Activated CD8-positive, alpha-beta T cell treated with anti-CD3 and anti-CD28 coated beads, Interleukin-2, amount 10 ng/mL, durations not matched to agents 7 days and 5 days (primary cell): ENCODE measurements at places on chromosomes 3 and 15. TPM values are rescaled to one million over a fixed set of nuclear protein-coding genes. Genes with fewer than 3 reads are reported as not detected.
A peak's percentile ranks its signal among the peaks of the same experiment; 100 is the strongest.

DNA sequence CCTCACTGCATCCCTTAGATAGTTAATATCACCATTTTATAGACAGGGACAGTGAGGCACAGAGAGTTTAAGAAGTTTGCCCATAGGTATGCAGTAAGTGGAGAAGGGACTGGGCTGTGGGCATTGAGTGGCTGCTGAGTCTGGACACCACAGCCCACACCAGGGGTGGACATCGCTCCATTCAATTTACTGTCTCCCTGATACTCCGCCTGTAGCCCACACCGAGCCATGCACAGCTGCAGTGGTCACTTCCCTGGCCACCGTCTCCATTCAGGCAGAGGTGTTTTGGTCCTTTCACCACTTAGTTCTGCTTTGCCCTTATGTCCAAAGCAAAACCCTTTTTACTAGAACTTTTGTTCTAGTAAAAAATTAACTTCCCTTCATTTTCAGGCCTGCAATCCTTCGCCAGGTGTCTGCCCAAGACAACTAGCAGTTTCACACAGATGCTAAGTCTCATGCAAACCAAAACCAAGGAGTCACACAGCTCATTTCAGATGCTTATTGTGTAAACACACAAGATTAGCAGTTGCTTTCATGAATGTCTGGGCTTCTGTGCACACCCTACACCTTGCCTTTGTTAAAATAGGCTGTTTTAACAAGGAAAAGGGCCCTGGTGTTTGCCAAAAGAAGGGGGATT lies 30.1 kb downstream of the ZNF35 start:
- no peak for DNase-seq

DNA sequence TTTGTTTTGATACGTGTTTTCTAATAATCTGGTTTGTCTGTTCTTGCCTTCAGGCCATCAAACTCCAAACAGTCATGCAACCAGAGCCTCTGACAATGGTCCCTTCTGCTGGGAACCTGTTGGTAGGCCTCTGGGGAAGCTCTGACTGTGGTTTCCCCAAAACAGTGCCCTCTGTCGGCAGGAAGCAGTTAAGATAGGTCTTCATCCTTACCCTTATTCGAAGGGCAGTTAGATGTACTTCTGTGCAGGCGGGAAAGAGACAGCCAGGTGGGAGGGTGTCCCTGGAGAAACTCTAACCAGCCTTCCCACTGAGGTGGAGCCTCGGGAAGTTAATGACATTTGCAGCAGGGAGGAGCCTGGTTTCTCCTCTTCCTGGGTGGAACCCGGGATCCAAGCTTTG lies 81.6 kb upstream of the CHMP2B start:
- DNase-seq, result peak; percentile 24

ITGA11 gene
- 0.18 TPM for total RNA-seq

GRCh38 chr3:109903100-109903499 lies 565.8 kb upstream of the DPPA4 start:
- DNase-seq, result no peak

DNA sequence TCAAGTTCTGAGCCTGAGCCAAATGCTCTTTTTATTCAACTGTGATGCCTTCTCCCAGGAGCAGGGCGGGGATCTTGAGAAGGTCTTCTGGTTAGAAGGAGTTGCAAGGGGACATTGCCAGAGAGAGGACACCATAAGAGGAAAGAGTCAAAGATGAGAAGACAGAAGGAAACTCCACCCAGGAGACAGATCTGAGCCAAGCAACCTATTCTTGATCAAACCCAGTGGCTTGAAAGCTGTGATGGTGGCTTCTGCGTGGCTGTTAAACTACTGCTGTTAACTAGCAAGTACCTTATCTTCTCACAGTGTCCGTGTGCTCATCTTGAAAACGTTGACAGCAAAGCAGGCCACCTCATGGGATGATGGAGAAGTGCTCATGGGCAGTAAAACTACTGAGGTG lies 19.8 kb upstream of the AGBL1 start:
- DNase-seq, result no peak

DNA sequence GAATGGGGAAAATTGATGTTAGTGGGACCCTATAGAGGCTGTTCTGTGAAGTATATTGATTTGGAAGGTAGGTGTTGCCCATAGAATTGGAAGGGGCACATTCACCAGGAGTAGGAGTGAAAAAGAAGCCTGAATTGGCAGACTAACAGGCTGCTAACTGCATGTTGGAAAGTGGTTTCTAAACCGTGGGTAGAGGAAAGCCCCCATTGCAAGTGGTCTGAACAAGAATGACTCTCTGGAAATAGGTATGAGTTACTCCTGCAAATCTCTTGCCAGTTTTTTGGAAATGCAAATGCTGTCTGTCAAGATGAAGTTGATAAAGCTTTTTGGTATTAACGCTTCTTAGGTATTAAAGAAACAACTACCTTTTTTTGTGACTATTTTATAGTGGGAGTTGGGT lies 3.5 kb downstream of the UBE2E1 start:
- DNase-seq, result no peak

HIGD2B gene
- not detected for total RNA-seq

DNA sequence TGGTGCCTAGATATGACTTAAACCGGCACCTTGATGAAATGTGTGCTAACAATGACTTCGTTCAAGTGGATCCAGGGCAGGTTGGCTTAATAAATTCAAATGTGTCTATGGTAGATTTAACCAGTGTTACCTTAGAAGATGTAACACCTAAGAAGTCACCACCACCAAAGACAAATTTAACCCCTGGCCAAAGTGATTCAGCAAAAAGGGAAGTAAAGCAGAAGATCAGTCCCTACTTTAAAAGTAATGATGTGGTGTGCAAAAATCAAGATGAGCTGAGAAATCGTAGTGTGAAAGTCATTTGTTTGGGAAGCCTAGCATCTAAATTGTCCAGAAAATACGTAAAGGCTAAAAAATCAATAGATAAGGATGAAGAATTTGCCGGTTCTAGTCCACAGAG lies 1.1 kb downstream of the FAN1 start:
- DNase-seq, result no peak

GRCh38 chr3:8443829-8444791 lies 57.5 kb upstream of the LMCD1 start:
- no peak for DNase-seq

DNA sequence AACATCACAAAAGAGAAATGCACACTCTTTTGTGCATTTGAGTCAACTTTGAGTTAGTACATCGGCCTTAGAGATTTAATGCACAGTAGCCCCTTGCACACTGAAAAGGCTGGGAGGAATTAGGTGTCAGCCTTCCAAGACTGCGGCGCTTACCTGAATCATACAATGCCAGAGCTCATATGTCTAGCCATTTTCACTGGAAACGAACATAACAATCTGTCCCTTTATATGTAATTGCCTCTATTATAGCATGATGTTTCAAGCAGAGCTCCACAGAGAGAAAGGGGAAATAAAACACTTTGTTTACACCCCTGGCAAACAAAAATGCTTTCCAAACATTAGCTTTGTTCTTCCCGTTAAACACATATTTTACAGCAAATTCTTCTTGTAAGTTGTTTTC lies 315.7 kb upstream of the SLCO3A1 start:
- no peak for DNase-seq

APOD gene
- not detected for total RNA-seq

GATA2 gene
- not detected for total RNA-seq

DNA sequence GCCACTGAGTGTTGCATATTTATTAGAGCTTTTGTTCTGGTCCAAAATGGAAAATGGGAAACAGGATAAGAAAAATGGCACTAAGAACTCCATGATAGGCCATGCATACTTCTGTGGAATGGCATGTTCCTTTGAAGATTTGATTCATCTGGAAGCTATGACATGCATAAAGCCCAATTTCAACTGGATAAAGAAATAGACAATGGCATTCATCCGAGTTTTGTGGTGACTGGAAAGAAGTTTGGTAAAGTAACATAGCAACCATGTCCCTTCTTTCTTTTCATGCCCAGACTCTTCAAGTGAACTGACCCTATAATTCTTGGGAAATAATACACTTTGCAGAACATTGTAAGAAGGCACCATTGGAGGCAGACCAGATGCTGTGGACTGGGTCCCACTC lies 368.4 kb upstream of the IL12A start:
- DNase-seq, result no peak

GRCh38 chr3:152556731-152557254 lies 278.1 kb upstream of the P2RY1 start:
- no peak for DNase-seq

CKMT1A gene
- not detected for total RNA-seq

GOLGA8S gene
- total RNA-seq, result 0.92 TPM

DNA sequence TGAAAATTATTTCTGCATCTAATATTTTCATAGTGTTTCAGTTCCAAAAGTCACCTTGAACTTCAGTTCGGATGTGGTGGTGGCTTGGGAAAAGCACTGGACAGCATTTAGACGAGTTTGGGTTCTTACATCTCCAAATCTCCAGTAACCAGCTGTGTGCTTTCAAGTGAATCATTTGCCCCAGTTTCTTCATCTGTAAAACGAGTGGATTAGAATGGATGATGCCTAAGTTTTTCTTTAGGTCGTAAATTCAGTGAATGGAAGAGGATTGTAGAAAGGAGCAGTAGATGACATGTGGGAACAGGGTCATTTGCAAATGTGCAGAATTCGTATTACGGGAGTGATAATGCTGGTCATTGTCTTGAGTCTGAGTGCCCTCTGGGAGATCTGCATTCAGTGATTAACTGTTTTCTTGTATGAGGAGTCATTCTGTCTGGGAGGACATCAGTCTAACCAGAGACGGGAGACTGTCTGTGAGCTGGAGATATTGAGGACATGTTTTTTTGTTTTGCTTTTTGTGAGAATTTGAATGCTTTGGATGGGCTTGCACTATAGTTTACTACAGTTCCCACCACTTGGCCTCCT lies 641.6 kb upstream of the TBL1XR1 start:
- no peak for DNase-seq

GRCh38 chr3:56720849-56721248 lies 37.8 kb upstream of the TASOR start:
- DNase-seq, result no peak

DNA sequence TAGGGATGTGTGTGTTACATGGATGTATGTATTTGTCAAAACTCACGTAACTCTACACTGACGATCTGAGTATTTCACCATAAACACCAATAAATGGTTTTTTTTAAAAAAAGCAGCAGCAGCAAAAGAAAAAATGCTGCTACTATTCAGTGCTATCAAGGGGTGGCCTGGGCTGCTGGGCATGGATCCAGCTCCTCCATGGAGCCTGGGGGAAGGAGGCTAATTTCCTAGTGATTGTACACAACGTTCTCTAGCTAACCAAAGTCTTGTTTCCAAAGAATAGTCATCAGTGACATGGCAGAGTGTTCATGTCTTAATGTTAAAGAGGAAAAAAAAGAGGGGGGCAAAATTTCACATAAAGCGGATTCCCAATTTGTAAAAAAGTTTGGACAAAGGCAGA lies 29.0 kb downstream of the POMGNT2 start:
- DNase-seq, result no peak

DNA sequence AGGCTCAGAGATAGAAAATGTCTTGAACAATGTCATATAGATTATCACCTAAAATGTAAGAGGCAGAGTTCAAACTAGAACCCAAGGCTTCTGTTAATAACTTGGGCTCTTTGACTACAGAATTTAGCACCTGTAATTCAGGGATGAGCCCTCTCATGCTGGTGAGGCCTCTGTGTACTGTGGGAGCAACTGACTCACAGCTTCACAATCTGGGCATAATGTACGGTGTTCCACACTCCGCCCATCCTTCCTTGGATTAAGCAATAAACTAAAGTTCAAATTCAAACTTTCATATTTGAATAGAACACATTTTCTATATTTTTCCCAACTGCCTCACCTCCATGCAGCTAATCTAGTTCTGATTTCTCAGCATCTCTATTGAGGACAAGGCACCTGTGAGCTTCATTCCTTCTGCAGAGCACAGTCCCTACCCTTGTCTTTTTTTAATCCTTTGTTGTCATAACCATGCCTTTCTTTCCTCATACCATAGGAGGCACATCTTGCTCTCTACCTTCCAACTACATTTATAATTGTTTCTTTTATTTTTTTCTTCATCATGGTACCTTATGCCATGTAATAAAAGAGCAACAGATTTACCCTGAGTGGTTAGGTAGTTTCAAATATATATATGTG lies 392.1 kb downstream of the NLGN1 start:
- no peak for DNase-seq

TERC gene
- 10.8 TPM for total RNA-seq

SHF gene
- 0.57 TPM for total RNA-seq

- DNase-seq, result no peak
Observed at GRCh38 chr3:127209155-127209839, 16.4 kb downstream of the PRR23E start.
